NCI-H1105 (cell line): ENCODE measurements at places on chromosomes 5 and 9.

DNA sequence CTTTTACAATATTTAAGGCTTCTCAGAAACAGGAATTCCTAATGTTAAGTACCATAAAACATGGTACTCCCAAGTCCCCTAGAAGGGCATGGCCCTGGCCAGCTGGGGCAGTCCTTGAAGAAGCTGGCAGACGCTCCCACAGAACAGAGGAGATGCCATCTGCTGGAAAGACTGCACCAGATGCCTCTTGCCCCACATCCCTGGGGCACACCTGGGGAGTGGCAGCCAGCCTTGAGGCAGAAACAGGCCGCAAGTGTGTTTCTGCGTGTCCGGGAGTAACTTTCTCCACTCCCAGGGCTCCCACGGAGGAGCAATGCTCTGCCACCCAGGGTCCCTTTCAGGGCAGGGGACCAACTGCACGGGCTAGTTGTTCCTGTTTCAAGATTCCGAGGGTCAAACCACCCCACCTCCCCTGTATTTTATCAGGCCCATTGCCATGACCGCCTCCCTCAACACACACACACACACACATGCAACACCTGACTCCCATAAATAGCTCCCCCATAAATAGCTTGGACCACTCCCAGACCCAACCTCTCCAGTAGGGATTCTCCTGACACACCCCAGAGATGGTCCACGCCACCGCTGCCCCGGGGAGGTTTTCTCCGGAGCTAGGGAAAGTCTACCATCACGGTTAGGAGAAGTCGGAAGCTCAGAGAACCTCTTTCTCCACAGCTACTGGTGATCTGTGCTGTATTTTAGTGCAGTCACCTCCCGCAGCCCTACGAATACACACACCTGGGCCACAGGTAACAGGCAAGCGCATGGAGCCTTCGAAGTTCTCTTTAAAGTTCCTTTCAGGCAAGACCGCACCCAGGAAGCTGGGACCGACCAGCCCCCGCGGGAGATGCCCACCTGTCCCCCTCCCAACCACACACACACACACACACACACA lies 1.5 kb downstream of the SPOCK1 start:
- no peak for DNase-seq

- DNase-seq = no peak
These were observed 54.1 kb downstream of the MAN2A1 start for GRCh38 chr5:109743770-109744212.

GRCh38 chr9:21558615-21559401 lies 76.7 kb upstream of the IFNE start:
- DNase-seq = no peak

GRCh38 chr9:105309531-105309931 lies 65.1 kb downstream of the SLC44A1 start:
- DNase-seq = no peak

GRCh38 chr9:110180511-110181434 lies 27.2 kb downstream of the C9orf152 start:
- no peak for DNase-seq

GRCh38 chr9:91577633-91578061 lies 154.0 kb upstream of the NFIL3 start:
- no peak for DNase-seq

DNA sequence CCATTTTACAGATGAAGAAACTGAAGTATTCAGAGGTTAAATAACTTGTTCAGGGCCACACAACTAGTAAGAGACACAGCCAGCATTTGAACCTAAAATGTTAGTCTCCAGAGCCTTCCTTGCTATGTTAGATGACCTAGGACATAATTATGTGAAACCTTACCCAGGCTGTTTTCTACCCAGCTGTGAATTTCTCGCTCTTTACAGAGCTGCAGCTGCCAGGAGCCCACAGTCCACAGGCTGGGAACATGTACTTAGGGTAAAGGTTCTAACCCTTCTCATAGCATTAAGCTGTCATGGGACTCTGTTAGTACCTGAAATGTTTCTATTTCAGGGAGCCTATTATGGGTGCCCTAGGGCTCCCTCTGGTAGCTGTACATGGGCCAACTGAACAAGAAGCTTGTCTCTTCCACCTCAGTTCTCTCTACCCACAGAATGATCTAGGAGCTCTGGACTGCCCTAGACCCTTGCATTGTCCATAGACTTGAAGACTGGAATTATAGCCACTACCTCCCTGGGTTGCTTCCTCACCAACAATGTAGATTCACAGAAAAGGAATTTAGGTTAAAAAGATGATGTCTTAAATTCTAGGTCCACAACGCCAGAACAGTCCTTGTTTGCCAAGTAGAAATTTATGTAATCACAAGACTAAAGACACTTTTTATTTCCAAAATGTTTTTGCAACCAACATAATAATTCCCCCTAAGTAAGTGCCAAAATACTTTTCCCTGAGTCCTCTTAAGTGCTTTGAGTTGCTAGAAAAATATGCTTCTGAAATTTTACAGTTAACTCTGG lies 262.9 kb downstream of the PIK3R1 start:
- DNase-seq = no peak

DNA sequence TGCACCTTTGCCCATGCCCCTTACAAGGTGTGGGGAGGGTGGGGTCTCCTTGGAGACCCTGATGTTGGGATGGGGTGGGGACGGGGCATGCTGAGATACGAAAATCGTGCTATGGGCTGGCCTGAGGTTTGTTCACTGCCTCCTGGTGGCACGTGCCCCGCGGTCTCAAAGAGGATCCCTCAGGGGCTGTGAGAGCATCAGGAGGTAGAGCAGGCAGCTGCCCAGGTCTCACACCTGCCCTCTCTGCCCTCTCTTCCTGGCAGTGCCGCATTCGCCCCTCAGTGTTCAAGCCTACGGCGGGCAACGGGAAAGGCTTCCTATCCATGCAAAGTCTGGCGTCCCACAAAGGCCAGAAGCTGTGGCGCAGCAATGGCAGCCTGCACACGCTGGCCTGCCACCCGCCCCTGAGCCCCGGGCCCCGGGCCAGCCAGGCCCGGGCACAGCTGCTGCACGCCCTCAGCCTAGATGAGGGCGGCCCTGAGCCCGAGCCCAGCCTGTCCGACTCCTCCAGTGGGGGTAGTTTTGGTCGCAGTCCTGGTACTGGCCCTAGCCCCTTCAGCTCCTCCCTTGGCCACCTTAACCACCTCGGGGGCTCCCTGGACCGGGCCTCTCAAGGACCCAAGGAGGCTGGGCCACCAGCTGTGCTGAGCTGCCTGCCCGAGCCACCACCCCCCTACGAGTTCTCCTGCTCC lies 6.7 kb downstream of the N4BP3 start:
- no peak for DNase-seq

- DNase-seq = no peak
These were observed 319.9 kb downstream of the SPOCK1 start for GRCh38 chr5:137179203-137179602.

DNA sequence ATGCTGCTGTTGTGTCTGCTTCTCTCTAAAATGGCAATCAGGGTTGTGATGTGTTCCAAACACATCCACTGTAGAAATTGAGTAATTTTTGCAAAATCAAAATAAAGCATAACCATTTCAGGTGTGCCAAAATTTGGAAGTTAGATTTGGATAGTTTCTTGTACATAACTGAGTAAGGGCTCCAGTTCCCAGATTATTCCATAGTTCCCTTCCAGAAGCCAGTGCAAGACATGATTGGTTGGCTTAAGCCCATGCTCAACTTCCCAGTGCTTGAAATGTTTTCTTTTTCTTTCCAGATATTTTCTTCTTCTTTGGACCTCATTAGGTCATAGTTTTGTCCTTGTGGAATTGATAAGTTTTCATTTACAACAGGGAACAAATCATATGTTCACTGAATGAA lies 64.2 kb downstream of the SNCAIP start:
- DNase-seq = no peak

DNA sequence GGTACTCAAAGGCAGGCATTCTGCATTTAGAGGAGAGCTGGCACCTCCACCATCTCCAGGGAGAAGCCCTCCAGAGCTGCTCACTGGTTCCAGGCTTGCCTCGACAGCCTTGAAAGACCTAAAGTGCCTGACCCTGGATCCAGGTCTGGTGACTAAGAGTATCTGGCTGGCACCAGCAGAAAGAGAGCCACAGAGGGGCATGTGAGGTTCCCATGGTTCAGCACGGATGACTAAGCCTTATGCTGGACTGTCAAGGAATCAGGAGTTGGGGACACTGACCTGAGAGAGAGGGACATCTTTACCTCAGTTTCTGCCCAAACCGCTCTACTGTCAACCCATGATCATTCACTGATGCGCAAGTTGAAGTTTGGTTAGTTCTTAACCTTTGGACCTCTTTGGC lies 3.0 kb downstream of the ACTL7A start:
- no peak for DNase-seq

GRCh38 chr9:133835262-133835901 lies 97.2 kb upstream of the SARDH start:
- DNase-seq = no peak

- peak; percentile 66 for DNase-seq
These were observed 72.9 kb downstream of the BAAT start for GRCh38 chr9:101311758-101312420.

DNA sequence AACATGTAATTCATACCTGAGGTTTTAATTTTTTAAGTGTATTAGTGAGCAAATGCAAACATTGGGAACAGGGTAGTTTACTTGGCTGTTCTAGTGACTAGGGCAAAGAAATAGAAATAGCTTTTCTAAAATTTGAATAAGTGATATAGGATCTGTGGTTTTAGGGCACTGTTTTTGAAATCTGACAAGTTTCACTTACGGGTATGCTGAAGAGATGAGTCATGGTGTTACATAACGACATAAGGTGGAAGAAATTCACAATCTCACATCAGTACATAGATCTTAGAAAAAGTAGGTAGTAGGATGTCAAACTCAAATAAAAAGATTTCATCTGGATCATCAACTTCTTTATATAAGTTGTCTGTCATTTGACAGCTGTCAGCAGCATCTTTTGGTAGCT lies 772.3 kb downstream of the MAT2B start:
- DNase-seq = no peak

GRCh38 chr9:113910036-113910639 lies 34.0 kb downstream of the ZNF618 start:
- peak; percentile 85 for DNase-seq

DNA sequence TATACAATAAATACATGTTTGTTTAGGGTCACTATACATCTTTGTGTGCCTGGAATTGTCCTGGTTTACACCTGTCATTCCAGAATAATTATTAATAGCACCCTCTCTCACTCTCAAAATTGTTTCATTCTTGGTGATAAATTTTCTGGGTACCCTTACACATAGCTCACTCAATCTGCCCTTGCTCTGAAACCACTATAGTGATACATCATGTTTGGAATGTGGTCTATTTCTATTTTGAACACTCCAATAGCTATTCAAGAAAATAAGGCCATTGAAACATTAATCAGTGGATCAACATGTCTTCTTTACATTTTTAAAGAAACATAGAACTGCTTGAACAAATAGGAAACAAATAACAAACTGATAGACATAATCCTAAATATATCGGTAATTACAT lies 158.7 kb downstream of the ARRDC3 start:
- no peak for DNase-seq

DNA sequence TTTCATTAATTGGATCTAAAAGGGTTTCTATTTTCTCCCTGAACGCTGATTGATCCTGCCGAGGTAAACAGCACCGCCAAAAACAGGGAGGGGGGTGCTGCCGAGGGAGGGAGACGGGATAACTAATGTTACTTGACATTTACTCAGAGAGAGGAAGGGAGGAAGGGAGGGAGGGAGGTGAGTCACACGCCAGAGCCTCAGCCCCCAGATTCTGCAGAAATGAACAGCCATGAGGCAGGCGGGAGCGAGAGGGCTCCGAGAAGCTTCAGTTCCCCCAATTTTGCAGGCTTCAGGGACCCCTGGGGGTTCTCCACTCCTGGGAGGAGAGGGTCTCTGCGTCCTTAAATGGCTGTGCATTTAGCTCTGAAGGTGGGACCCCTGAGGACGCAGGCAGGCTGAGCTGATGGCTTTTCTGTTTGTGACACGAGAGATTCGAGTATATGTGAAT lies 59.1 kb upstream of the IER5L start:
- DNase-seq = no peak

DNA sequence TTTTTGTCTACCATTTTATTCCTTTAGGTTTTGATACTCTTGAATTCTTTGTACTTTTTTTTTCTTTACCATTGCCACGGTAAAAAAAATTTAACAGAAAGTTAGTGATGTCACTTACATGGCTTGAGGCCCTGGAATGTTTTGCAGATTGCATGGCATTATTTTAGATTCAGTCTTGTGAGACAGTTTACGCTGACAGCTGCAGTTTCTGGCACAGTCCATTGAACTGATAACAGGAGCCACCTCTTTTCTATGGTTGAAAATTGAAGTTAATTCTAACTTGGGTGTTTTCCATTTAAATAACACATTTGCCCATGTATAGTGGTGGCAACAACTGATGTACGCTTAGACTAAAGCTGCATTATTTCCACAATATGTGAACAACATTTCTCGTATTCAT lies 1028.5 kb downstream of the CDH18 start:
- no peak for DNase-seq

DNA sequence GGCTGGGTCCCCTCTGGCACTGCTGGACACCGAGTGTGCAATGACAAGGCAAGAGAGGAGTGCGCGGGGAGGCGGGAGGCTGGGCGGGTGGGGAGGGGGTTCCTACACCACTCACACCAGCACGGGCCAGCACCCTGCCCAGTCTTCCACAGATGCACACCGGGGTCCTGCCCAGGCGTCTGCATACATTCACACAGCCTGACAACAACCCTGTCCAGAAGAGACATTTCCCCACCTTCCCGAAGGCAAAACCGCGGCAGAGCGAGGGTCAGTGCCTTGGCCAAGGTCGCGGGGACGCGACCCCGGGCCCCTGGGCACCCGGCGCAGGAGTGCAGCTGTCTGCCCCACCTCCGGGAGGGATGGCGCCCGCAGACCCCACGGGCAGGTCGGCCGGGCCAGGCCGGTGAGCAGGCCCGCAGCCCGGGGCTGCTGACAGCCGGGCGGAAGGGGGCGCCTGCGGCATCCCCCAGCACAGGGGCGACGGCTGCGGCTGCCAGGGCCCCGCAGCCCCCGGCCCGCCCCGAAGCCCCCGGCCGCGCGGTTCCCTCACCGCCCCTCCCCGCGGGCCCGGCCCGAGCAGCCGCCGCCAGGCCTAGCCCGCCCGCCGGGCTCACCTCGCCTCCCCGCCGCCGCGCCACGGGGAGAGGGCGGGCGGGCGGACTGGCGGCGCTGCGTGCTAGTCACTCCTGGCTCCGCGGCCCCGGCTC lies 496 bp downstream of the MAPK9 start:
- DNase-seq = no peak

DNA sequence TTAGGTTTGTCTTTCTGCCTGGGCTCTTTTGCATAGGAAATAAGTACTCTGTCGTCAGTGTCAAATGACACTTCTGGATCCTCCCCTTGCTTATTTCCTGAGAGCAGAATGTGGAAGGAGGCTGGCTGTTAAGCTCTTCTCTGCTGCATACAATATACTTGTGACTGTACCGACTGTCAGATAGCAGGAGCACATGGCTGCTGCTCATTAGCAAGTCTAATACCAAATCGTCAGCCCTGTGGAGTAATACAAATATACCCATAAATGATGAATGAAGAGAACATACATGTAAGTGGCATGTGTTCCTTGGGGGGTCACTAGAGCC lies at the start of gene GPR151:
GPR151 (minus strand) TSS at position 40 of the 325 bp plus-strand sequence. CDS start 77 bp downstream, outside the sequence.
- no peak for DNase-seq

DNA sequence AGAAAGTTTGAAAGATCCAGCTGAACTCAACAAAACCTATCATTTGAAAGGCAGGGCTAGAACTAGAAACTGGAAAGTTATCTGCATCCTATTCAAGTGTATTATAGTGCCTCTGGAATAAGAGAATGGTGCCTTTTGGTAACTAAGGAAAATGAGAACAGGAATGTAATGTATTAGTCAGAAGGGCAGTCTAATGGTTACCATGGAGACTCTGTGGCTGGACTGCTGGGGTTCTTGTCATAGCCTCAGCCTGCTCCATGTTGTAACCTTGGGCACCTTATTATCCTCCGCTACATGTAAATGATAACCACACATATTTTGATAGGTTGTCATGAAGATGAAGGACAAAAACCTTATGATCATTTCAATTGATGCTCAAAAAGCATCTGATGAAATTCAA lies 24.6 kb upstream of the IFNB1 start:
- DNase-seq = no peak
